ENCODE measurements at places on chromosomes 7 and 10.

DNA sequence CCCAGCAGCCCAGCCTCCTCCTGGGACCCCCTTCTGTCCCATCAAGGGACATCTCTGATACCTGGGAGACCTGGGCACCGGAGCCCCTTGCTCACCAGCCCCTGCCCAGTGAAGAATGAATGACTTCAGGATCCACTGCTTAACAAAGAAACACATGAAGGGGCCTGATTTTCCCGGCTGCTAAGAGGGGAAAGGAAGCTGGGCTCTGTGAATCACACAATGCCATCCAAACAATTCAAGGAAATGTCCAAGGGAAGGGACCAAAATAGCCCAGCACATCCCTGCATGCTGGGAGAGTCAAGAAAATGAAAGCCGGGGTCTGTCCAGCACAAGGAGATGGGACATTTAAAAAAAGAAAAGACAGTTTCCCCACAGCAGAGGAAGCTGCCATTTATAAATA, 128.7 kb upstream of the JCAD start:
- no peak for DNase-seq

- DNase-seq: no peak
Measured at GRCh38 chr7:131329176-131329570, 1.5 kb downstream of the MKLN1 start.

- no peak for DNase-seq
Measured at GRCh38 chr7:151810441-151811232, 66.3 kb downstream of the PRKAG2 start.

DNA sequence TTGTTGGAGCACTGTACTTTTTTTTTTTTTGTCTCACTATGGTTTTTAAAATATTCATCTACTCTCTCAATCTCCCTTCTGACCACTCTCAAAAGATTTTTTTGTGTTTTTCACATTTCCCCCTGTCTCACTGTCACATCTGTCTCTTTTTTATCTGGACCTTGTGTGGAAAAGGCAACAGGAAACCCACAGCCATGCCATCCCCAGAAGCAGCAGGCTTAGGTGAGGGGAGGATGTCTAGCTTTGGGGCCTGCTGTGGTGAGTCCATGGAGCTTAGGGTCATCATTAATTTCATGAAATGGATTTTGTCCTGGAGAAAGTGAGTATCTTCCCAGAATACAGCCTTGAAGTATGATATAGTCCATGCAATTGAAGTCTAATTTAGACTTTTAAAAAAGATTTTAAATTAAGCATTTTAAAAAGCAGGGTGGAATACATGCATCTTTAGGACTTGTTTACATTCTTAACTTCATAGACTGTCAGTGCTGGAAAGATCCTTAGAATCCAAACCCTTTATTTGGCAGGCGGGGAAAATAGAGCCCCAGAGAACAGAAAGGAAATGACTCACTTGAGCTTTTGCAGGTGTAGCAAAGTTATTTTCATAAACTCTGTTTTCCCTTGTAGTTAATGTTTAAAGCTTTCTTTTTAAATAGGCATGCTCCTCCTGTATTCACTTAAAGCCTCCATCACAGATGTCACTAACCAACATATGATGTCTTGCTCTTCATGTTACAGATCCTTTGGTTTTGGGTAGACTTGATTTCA, 25.1 kb downstream of the MINDY4 start:
- DNase-seq: no peak

GRCh38 chr10:78471723-78472550, 438.3 kb downstream of the RPS24 start:
- DNase-seq: no peak

DNA sequence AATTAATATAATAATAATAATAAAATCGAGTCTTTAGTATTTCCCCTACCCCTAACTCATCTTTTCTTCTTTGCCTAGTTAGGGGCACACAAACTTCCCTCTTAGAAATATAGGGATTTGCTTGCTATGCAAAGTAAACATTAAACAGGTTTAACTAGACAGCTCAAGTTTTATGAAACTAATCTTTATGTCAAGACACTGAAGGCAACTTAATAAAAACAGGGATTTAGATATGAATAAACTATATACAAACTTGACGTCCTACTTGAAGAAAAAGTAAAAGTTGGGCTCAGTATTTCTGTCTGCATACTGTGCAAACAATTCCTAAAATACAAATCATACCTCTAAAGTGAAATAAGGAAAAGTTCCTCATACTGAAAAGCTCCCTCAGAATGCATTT, 52.1 kb upstream of the CAV2 start:
- no peak for DNase-seq

DNA sequence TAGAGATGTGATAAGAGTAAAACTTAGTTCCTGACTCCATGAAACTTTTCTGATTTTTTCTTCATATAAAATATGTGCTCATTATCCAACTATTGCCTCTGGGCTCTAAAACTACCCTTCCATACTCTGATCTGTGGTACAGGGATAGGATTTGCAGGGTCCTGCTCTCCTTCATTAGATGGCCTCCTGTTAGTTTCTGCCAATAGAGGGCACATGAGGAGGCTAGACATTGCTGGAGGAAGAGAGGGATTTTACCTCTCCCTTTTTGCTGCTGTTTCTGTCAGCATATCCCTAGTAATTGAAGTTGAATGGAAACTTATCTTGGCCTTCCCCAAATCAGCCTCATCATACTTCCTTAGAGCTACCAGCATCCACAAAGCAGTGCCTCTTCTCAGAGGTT, 269.4 kb downstream of the NXPH1 start:
- no peak for DNase-seq

DNA sequence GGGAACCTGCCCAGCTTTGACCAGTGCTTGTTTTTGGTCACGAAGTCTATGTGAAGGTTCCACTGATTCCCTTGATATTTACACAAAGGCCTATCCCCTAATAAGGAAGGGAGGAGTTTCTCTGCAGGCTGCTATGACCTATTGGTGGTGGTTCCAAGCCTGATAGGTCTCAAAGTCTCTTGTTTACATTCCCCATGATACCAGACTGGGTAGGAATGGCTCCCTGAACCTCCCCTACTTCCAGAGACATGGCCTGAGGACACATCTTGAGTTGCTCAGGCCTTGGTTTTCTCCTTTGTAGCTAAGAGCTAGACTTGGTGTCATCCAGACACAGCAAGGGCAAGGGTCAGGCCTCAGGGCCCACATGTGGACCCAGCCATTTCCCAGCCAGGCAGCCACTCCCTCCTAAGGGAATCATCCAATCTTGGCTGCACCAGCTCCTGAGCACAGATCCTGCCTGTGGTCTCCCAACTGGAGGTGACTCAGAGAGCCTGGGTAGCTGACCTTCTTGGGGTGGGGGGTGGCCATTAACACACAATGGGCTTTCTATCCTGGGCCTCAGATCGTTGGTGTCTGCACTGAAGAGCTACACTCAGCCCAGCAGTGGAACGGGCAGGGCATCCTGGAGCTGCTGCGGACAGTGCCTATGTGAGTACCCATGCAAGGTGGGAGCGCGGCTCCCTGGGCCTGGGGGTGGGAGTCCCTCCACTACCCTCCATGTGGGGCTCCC, 51.0 kb upstream of the TRIM8 start:
- DNase-seq: no peak

- no peak for DNase-seq
Measured at GRCh38 chr7:4065190-4065589, 616.9 kb upstream of the FOXK1 start.

GRCh38 chr7:43220250-43220649, 107.8 kb downstream of the HECW1 start:
- DNase-seq: no peak

DNA sequence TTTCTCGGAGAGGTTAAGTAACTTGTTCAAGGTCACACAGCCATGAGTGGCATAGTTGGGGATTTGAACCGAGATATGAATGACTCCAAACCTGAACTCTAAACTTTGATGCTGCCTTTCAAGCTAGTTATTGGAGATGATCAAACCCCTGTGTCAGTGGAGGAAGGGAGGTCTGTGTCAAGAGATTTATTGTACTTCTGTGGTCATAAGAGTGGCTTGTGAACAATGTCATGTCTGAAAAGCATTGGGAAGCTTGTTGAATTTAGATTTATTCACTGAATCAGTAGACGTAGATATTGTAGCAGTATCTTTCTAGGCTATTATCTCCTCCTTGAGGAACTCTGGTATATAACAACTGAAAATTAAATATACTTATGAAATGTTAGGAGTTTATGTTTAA, 27.3 kb downstream of the SNX10 start:
- DNase-seq: no peak

DNA sequence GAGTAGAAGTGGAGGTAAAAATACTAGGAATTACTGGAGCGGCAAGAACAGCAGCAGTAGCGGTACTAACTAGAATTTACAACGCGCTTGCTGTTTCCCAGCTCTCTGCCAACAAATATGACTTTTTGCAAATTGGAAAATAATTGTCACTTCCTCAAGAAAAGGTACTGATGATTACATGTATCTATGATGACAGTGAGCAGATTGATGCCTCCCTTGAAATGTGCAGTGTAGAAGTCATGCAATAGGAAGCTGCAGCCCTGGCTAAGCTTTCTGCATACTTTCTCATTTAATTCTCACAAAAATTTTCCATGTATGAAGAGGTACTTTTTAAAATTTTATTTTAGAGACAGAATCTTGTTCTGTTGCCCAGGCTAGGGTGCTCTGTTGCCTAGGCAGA, 49.9 kb downstream of the ANK3 start:
- no peak for DNase-seq

DNA sequence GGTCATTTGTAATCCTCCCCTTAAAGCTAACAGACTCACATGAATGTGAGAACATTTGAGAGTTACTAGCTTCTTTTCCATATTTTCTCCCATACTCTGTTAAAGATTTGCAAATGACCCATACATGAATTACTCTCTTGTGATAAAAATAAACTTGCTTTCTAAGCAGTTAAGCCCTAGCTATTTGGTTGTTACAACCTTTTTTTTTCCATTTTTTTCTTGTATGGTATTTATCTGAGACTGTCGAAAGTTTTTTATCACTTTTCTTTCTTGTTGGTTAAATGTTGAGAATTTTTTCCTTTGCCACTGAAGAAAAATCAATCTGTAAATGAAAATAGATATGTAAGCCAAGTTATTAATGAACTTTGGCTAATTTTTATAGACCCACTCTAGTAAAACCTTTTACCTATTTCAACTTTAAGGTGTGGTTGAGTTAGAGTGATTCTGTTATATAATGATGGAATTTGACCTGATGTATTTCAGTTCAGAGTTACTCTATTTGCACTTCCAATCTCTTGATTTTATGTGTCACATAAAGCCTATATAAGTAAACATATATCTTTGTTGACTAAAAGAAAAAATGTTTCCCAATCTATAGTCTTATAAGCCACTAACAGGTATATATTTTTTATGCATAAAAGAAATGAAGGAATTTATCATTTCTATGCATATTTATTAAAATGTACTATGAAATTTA, 19.0 kb upstream of the TMEM229A start:
- no peak for DNase-seq

DNA sequence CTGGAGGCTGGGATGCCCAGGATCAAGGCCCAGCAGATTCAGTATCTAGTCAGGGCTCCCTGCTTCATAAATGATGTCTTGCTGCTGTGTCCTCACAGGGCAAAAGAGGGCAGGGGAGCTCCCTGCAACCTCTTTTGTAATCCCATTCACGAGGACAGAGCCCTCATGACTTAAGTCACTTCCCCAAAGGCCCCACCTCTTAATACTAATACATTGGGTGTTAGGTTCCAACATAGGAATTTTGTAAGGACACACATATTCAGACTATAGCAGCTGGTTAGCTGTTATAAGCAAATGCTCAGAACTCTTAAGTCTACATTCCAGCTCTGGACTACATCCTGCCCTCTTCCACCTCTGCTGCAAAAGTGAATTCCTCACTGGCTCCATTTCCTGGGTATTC, 63.0 kb downstream of the VOPP1 start:
- peak; percentile 56 for DNase-seq

- DNase-seq: peak; percentile 58
Measured at GRCh38 chr7:157347217-157347904, 10.6 kb downstream of the DNAJB6 start.

GRCh38 chr7:20104696-20105095, 112.5 kb downstream of the MACC1 start:
- no peak for DNase-seq

GRCh38 chr10:59011972-59012632, 164.3 kb upstream of the PHYHIPL start:
- no peak for DNase-seq

DNA sequence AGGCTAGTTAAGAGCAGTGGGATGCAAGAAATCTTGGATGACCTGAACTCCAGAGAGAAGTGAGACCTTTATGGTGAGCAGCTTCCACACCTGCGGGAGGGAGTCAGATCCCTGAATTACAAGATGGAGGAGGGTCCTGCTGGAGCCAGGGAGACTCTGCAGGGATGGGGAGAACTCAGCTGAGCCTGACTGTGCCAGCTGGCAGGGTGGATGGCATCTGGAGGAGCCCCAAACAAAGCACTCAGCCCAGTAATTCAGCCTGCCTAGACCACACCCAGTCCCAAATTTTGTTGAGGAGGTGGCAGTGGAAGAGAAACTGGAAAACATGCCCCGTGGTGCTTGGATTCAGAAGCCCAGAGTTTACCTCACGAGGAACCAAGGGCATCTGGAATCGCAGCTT, 208.2 kb downstream of the WDR11 start:
- DNase-seq: no peak

- no peak for DNase-seq
Measured at GRCh38 chr7:112211348-112211907, 4.9 kb downstream of the ZNF277 start.

GRCh38 chr10:62199584-62199983, 69.1 kb downstream of the RTKN2 start:
- no peak for DNase-seq

DNA sequence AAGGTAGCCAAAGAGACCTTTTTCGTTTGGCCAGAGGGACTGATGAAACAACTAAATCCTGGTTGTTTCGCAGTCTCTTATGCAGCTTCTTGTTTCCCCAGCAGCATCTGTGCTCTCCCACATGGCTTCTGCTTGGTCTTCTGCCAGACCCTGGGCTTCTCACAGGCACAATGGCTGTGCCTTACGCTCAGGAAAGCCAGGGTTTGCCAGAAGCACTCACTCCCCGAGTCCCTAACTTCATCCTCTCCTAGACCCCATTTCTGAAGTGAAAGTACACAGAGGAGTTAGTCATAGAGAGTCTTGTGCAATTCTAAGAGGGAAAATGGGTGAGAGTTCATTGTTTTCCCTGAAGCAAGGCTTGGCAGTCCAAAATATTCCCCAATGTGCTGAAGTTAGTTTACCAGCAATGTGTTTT, 121.7 kb downstream of the EVX1 start:
- peak; percentile 48 for DNase-seq

DNA sequence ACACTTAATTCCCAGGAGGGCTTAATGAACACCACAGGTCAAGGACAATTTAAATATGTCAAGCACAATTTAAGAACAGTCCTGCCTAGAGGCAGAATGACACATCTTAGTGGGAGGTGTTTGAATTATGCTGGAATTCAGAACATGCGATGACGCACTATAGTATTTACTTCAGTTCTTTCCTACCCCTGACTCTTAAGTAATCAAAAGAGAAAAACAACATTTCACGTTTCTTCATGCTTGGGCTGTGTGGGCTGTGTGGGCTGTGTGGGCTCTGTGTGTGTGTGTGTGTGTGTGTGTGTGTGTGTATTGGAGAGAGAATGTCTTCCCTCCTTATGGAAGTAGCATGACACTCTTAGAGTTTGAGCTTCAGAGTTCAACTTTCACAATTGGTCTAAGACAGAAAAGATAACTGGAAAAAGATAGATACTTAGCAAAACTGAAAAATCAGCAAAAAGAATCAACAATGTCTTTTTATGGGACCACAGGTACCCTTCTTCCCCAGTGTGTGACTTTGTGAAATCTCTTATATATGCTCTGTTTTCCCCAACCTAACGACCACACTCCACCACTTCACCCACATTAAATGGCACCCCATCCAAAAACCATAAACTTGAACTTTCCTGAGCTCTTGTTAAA, 33.7 kb upstream of the CABCOCO1 start:
- DNase-seq: no peak
